ENCODE measurements at places on chromosomes 3 and 15.

DNA sequence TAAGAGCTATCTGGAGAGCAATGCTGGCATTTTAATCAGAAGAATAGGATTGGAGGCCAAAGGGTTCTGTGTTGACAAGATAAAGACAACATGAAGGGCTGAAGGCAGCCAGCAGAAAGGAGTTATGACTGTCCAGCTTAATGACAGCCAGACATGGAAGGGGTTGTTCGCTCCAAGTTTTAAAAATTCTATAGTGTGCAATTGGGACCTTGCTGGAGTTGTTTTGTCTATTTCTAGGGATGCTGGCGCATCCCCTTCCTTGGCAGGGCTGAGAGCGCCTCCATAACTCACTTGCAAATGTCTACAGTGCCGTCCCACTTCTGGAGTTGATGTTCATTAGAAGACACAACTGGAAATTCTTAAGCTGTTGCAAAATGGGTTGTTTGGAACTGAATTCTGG is 200.7 kb downstream of the TLE3 start:
- no peak for DNase-seq

GRCh38 chr3:147119346-147119745 is 287.0 kb downstream of the ZIC4 start:
- DNase-seq, result no peak

DNA sequence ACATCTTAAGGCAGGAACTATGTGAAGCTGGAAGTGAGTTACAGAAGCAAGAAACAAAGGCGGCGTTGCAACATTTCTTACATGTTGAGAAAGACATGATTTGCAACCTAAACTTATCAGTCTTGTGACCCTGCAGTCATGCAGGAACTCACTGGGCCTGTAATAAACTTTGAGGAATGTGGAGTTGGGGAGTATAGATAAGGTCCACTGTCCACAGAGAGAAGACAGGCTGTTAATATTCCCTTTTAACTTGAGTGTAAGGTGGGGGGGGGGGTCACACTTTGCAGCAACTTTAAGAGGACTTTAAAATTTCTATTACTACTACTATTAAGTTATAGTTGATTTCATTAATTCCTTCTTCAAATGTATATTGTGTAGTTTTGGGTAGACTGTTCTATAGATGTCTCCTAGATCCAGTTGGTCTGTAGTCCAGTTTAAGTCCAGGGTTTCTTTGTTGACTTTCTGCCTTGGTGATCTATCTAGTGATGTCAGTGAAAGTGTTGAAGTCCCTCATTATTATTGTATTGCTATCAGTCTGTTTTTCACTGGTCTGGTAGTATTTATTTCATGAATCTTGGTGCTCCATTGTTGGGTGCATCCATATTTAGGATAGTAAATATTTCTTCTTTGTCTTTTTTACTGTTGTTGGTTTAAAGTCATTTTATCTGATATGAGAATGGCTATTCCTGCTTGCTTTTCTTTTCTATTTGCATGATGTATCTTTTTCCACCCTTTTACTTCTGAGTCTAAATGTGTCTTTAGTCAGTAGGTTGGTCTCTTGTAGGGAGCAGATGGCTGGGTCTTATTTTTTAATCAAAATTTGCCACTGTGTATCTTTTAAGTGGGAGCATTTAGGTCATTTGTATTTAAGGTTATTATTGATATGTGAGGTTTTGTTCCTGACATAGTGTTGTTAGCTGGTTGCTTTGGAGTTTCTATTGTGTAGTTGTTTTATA is 15.6 kb upstream of the FAM98B start:
- no peak for DNase-seq

GRCh38 chr3:196073255-196073753 is 8.6 kb downstream of the TFRC start:
- peak; percentile 53 for DNase-seq

- DNase-seq, result peak; percentile 13
Measured at GRCh38 chr3:141530415-141530768, 43.6 kb downstream of the RASA2 start.

DNA sequence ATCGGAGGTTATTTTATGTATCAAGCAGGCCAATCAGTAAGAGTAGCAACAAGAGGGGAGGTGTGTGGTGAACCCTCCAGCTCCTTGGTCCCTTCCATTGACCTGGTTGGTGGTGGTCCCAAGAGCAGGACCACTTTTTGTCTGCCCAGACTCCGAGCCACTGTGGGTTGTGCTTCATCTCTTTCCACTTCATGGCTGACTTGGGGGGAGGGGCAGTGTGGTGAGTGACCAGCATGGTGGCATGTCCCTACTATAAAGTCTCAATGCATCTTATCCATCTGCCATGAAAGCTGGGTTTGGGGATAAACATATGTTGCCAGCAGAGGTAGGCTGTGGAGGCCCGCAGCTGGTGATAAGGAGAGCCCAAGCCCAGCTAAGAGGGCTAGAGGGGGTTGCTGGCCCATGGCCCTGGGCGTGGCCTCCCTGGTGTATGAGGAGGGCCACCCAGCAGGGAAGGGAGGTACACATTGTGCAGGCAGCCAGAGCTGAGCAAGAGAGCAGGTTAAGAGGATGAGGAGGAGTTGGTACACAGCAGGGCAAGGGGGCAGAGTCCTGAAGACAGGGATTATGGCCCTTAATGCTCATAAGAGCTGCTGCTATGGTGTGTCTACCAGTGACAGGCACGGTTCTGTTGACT is 7.0 kb downstream of the AEN start:
- no peak for DNase-seq

DNA sequence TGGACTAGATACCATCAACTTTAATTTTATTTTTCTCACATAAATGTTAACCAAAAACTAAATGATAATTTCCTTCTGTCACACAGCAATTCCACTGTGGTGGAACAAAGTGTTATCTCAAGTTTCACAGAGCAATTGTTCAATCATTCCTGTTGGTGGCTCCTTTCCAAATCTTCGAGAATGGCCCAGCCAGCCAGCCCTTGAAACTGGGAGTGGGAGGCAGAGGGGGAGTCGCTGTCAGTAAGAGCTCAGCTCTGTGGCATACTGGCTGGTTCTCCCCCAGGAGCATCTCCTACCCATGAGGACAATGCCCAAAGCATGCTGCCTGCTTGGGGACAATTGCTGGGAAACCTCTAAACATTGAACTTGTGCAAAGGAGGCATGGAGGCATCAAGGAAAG is 47.7 kb downstream of the MECOM start:
- DNase-seq, result no peak

DNA sequence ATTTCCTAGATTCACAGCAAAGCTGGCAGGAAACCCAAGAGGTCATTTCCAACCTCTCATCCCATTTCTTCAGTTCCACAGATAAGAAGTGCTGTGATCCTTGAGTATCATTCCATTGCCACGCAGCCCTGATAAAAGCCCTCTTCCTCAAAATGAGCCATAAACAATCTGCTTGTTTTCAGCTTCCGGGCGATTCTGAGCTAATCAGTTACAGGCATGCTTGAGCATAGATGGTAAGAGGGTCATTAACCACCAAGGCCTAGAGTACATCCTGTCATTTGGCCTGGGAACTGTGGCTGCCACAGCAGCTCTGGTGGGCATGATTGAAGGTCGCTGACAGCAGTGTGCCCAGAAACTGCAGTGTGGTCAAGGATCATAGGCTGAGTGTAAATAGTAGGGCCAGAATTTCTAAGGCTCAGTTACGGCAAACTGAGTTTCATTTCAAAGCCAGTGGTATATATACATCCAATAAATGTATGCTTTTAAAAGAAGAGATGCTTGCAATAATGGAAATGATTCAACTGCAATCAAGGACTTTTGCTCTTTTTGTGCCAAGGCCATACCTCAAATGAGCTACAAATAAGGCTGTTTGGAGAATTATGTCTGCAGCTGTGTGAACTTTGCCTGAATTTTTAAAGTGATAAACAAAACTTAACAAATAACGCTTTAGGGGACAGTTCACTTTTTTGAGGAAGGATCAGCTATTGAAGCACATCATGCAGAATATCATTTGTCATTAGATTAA is 47.3 kb downstream of the P3H2 start:
- no peak for DNase-seq

GRCh38 chr3:15578289-15578867 is 23.0 kb downstream of the HACL1 start:
- DNase-seq, result peak; percentile 63

DNA sequence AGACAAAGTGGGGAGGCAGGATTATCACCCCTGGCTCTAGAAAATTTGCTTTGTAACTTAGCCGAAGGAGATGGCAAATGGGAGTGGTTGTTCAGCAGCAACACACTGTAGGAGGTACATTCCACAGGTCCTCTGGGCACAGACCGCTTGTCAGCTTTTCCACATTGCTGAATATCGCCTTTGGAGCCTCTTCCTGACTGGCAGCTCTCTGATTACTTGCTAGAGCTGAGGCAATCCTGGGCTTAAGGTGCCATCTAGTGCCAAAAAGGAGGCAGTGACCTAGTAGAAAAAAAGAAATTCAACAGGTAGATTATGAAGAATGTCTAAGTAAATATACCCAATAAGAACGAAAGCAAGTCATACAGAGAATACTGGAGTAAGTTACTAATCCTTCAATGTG is 13.1 kb upstream of the SCN5A start:
- no peak for DNase-seq

- DNase-seq, result no peak
Measured at GRCh38 chr15:78650022-78650421, 9.0 kb upstream of the CHRNB4 start.

DNA sequence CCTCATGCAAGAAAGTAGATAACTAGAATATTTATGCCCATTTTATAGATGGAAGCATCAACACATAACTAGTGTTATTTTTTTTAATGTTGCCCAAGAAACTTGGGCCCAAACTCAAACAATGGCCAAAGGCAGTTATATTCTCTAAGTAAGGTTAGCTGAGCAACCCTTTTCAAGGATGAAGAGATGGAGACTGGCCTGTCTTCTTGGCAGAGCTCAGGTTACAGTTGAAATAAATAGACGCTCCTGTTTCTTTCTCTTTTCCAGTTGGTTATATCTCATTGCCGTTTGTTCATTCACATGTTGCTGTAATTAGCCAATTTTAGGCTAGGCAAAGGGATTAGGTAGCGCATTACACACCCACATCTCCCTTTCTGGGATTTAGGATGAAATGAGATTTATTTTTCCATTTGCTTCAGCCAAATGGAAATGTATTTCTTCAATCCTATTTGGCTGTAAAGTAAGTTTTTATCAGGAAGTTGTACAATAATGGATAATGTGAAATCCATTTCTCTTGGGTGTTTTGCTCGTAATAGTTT is 93.2 kb downstream of the CMSS1 start:
- DNase-seq, result no peak

GRCh38 chr15:75669191-75669878 is 21.6 kb downstream of the SNX33 start:
- no peak for DNase-seq

- no peak for DNase-seq
Measured at GRCh38 chr3:127915937-127916493, 983 bp downstream of the KBTBD12 start.

GRCh38 chr3:109118584-109118983 is 650 bp upstream of the MORC1 start:
- DNase-seq, result no peak

- DNase-seq, result no peak
Measured at GRCh38 chr15:28104326-28104725, 5.2 kb upstream of the OCA2 start.

- DNase-seq, result no peak
Measured at GRCh38 chr3:195270079-195270816, 711 bp downstream of the XXYLT1 start.

GRCh38 chr3:176776622-176777175 is 420.6 kb downstream of the TBL1XR1 start:
- no peak for DNase-seq

DNA sequence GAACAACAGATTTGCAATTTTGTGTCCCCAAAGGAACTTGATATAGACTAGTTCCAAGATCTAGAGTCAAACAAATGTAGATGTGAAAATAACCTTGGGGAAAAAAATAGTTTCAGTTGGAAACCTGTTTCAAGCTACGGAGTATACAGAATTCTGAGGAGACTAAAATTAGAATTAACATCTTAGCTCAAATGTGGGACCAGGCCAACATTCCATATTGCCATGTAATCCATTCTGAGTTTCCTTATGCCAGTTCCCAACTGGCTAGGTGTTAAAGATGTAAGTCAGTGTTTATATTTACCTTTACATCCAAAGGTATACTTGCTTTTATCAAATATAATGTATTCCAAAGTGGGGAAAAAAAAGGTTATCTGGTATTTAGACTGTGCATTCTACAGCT is 76.3 kb downstream of the UBE3A start:
- DNase-seq, result no peak

GRCh38 chr15:67922971-67923945 is 83.4 kb upstream of the RNU6-1 start:
- no peak for DNase-seq

DNA sequence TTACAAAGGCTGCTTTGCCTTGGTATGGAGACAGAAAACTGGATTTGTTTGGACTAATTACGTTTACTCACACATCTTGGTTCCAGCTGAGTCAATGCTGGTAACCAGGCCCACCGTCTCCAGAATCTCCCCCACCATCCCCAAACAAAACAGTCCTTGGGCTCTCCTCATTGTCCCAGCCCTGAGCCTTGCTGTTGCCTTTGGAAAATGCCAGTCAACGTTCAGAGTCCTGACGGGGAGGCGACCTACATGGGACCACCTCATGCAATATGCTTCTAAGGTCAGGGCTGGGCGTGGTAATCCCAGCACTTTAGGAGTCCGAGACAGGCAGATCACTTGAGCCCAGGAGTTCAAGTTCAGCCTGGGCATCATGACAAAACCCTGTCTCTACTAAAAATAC is 85.2 kb upstream of the IQSEC1 start:
- no peak for DNase-seq

- DNase-seq, result no peak
Measured at GRCh38 chr15:87686339-87686738, 570.2 kb downstream of the NTRK3 start.

GRCh38 chr3:122940628-122941086 is 86.9 kb downstream of the SEMA5B start:
- no peak for DNase-seq

- DNase-seq, result no peak
Measured at GRCh38 chr15:85003593-85004312, 22.1 kb downstream of the PDE8A start.

GRCh38 chr15:87924433-87924832 is 332.1 kb downstream of the NTRK3 start:
- DNase-seq, result no peak

DNA sequence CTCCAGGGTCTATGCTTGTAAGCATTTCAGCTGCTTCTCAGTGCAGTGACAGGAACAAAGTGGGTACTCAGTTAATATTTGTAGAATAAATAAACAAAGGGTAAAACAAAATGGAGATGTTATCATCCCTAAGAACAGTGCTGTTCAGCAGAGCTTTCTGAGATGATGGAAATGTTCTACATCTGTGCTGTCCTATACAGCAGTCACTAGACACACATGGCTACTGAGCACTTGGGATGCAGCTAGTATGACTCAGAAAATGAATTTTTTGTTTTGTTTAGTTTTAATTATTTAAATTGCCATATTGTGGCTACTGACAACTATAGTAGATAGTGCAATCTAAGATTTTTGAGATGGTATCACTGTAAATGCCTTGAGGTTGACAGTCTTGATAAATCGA is 283.8 kb upstream of the ADAMTS9 start:
- no peak for DNase-seq

- DNase-seq, result no peak
Measured at GRCh38 chr15:38275959-38276358, 23.3 kb downstream of the SPRED1 start.

- DNase-seq, result no peak
Measured at GRCh38 chr15:72112805-72113204, 5.1 kb downstream of the MYO9A start.

Data from putamen (tissue), 1 donor.